ENCODE measurements at places on chromosomes 12 and 14.

DNA sequence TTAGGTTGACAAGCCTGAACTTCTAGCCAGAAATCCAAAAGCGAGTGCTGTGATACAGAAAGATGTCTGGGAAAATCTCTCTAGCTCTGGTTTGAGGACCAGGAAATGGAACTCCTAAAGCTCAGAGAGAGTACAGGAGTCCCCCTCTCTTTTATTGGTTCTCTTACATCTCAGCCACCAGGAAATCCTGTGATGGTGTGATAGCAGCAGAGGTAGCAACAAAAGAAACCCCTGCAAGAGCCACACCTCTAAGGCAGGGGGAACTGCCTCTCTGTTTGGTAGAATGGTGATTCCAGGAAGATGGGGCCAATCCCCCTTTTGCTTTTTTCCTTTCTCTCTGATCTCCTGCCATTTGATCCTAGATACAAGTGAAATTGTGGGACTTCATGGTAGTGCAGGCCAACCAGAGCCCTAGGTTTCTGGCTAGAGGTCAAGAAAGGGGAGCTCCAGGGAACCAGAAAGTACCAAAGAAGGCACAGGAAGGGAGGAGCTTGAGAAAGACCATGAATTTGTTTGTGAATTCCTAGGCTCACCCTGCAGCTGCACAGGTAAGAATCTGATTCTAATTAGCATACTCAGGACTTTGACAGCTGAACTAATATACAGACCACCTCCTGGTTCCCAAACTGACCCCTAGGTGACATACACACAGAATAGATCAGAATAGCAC is 88.5 kb downstream of the PAPLN start:
- DNase-seq: no peak

GRCh38 chr14:70268760-70269159 is 80.0 kb upstream of the SLC8A3 start:
- no peak for DNase-seq

GRCh38 chr14:73253721-73254120 is 16.4 kb downstream of the PAPLN start:
- no peak for DNase-seq

- no peak for DNase-seq
Observed at GRCh38 chr12:14567351-14568162, at the start of gene PLBD1. Gene PLBD1 (minus strand): TSS chr12:14567883. CDS start chr12:14567696, 187 bp downstream.

DNA sequence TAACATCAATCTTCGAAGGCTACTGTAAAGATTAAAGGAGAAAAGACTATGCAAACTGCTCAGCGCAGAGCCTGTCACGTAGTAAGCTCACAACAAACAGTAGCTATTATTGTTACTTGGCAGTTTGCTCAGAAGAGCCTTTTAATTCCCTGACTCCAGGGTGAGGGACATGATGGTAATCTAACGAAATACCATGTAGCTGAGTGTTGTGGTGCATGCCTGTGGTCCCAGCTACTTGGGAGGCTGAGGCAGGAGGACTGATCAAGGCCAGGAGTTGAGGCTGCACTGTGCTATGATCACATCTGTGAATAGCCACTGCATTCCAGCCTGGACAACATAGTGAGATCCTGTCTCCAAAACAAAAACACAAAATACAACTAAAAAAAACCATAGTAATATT is 22.8 kb downstream of the HEBP1 start:
- no peak for DNase-seq

GRCh38 chr12:8590842-8591545 is 21.7 kb downstream of the AICDA start:
- no peak for DNase-seq

GRCh38 chr12:121427556-121428050 is 27.7 kb downstream of the RNF34 start:
- DNase-seq: no peak
